ENCODE measurements at places on chromosomes 2 and 18. TPM values are rescaled to one million over a fixed set of nuclear protein-coding genes. Genes with fewer than 3 reads are reported as not detected.

MYOM1 gene
- 0.96 TPM for total RNA-seq

SCTR gene
- not detected for total RNA-seq

SLC4A3 gene
- total RNA-seq = 5.3 TPM

SIX2 gene
- 5.3 TPM for total RNA-seq

RRM2 gene
- total RNA-seq = 1.3 TPM

PHOSPHO2 gene
- 0.96 TPM for total RNA-seq

All from tracheal epithelial cell (primary cell).